ENCODE measurements at places on chromosomes 1 and 21. TPM values are rescaled to one million over a fixed set of nuclear protein-coding genes. Genes with fewer than 3 reads are reported as not detected.

JTB gene
- total RNA-seq, result 49.2 TPM

BCL10 gene
- 25.3 TPM for total RNA-seq

KLHL20 gene
- total RNA-seq, result 25.1 TPM

CRYZL1 gene
- 45.5 TPM for total RNA-seq

SPAG17 gene
- 2.5 TPM for total RNA-seq

TAS1R3 gene
- 0.49 TPM for total RNA-seq

OR2T35 gene
- total RNA-seq, result not detected

MASP2 gene
- not detected for total RNA-seq

OPRD1 gene
- 0.25 TPM for total RNA-seq

HES3 gene
- not detected for total RNA-seq

ADORA1 gene
- 9.1 TPM for total RNA-seq

GFI1 gene
- total RNA-seq, result 0.25 TPM

RGSL1 gene
- total RNA-seq, result not detected

SLC44A5 gene
- total RNA-seq, result 141 TPM

ZMYND12 gene
- total RNA-seq, result 0.25 TPM

IL12RB2 gene
- total RNA-seq, result 5.7 TPM

RPE65 gene
- total RNA-seq, result under 0.01 TPM

RGS8 gene
- 11.3 TPM for total RNA-seq

ADAM30 gene
- not detected for total RNA-seq

B3GALT2 gene
- total RNA-seq, result 71.5 TPM

MX1 gene
- total RNA-seq, result 3.9 TPM

SLC9A1 gene
- 2.5 TPM for total RNA-seq

UBASH3A gene
- total RNA-seq, result not detected

PLCH2 gene
- total RNA-seq, result 9.1 TPM

NBPF26 gene
- 13.3 TPM for total RNA-seq

DAB1 gene
- 42.3 TPM for total RNA-seq

GPR52 gene
- total RNA-seq, result 1.7 TPM

OR2L3 gene
- 0.25 TPM for total RNA-seq

SLC44A3 gene
- 1.7 TPM for total RNA-seq

ALX3 gene
- total RNA-seq, result not detected

GJB3 gene
- not detected for total RNA-seq

MATN1 gene
- total RNA-seq, result under 0.01 TPM

PLXNA2 gene
- 63.2 TPM for total RNA-seq

LCE3D gene
- not detected for total RNA-seq

SLC5A9 gene
- total RNA-seq, result not detected

OR10Z1 gene
- not detected for total RNA-seq

XKR8 gene
- 2.5 TPM for total RNA-seq

ELAVL4 gene
- 78.2 TPM for total RNA-seq

ERMAP gene
- 3.4 TPM for total RNA-seq

SPOCD1 gene
- total RNA-seq, result not detected

OR4F16 gene
- not detected for total RNA-seq

DDAH1 gene
- total RNA-seq, result 59.5 TPM

CREG1 gene
- total RNA-seq, result 30.7 TPM

LHX8 gene
- total RNA-seq, result under 0.01 TPM

MROH9 gene
- total RNA-seq, result not detected

DEDD gene
- 20.2 TPM for total RNA-seq

LMOD1 gene
- 0.49 TPM for total RNA-seq

SLC27A3 gene
- total RNA-seq, result 9.3 TPM

WLS gene
- 35.9 TPM for total RNA-seq

TMEM240 gene
- total RNA-seq, result 15.2 TPM
